ENCODE measurements at places on chromosomes 4 and X. TPM values are rescaled to one million over a fixed set of nuclear protein-coding genes. Genes with fewer than 3 reads are reported as not detected.

Gene SSX4
- not detected for total RNA-seq

Gene RASSF6
- 7.5 TPM for total RNA-seq

Gene NPY1R
- not detected for total RNA-seq

Gene AKAP17A
- total RNA-seq: 30.0 TPM

Gene MUC7
- not detected for total RNA-seq

Gene ADH1C
- total RNA-seq: 0.08 TPM

Gene RBM46
- 0.27 TPM for total RNA-seq

Gene FGF2
- 3.3 TPM for total RNA-seq

Gene TMEM35A
- not detected for total RNA-seq

Gene NEIL3
- total RNA-seq: 3.8 TPM

Gene ETDA
- total RNA-seq: not detected

Gene PLP1
- total RNA-seq: not detected

Gene P2RY8
- total RNA-seq: not detected

Gene ARMCX4
- total RNA-seq: 0.94 TPM

Gene FGFR3
- total RNA-seq: 41.6 TPM

Gene NAT8L
- not detected for total RNA-seq

Gene TLR10
- not detected for total RNA-seq

Gene KIAA1210
- total RNA-seq: not detected

Gene NEUROG2
- not detected for total RNA-seq

Gene ZNF827
- 5.7 TPM for total RNA-seq

Gene SPANXN2
- total RNA-seq: not detected

Gene FATE1
- not detected for total RNA-seq

Gene PHOX2B
- not detected for total RNA-seq

Gene HSD17B13
- total RNA-seq: not detected

Gene AMBN
- not detected for total RNA-seq
